Neural progenitor cell (in vitro differentiated cells): ENCODE measurements at places on chromosomes 12 and 14.

DNA sequence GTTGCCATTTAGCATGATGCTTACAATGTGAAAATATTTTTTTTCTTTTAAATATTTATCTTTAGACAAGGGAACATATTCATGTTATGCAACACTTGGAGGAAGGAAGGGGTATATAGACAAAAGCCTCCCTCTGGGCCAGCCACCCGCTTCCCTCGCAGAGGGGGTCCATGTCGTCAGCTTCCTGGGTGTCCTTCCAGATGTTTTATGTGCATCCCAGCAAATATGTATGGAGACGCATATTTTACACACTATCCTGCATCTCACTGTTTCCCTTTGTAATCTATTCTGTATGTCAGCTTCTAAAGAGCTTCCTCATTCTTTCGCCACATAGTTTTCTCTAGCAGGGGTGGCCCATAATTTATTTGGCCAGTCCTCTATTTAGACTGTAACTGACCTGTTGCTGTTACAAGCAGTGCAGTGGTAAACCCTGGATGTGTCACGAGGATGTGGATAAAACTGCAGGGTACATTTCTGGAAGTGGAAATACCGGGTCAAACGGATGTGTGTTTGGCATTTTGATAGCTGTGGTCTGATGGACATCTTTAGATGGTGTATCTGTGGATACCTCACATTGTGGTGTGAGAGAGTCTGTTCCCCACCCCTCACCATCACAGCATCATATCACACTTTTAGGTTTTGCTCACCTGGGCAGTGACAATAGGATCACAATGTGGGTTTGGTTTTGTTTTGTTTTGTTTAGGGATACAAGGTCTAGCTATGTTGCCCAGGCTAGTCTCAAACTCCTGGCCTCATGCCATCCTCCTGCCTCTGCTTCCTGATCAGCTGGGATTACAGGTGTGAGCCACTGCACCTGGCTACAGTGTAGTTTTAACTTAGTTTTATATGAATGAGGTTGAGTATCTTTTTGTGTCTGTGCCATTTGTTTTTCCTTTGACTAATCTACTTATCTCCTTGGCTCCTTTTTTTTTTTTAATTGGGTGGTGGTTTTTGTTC is 31.6 kb downstream of the FAM222A start:
- no peak for DNase-seq

DNA sequence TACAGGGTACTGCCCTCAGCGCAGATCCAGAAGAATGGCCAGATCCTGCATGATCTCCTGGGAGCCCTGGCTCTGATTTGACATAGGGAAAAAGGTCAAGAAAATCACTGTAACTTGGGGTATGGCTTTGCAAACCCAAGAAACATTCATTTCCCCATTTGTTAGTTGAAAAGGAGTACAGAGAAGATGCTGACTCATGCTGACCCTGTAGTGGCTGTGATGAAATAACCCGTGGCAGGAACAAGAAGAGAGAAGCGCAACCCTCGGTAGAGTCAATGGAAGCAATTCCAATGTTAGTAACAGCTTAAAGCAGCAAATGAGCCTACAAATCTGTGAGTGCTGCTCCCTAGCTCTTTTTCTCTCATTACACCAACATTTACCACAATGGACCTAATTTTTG is 281.6 kb upstream of the NPAS3 start:
- DNase-seq, result no peak

- no peak for DNase-seq
These were observed 12.5 kb downstream of the PLEKHG6 start for GRCh38 chr12:6322969-6323339.

GRCh38 chr14:75831952-75832351 is 149.8 kb downstream of the TGFB3 start:
- DNase-seq, result no peak

GRCh38 chr14:74562515-74563232 is 49.4 kb downstream of the LTBP2 start:
- no peak for DNase-seq
